ENCODE measurements at places on chromosomes 4 and X.

- no peak for DNase-seq
Measured at GRCh38 chr4:15542760-15543159, 73.1 kb downstream of the CC2D2A start.

GRCh38 chrX:44843318-44843702 lies 511 bp upstream of the DUSP21 start:
- DNase-seq, result no peak

DNA sequence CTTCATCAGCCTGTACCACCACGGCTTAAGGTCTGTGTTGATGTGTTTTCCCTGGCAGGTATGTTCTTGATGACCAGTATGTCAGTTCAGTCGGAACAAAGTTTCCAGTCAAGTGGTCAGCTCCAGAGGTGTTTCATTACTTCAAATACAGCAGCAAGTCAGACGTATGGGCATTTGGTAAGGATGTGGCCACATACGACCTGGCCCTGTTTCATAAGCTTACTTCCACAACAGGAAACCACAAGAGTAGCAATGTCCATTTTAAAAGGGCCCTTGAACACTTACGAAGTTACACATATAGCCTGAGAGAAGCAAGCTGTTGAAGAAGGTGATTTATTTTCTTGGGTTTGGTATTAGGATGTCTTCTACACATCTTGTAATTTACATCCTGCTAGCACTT lies 46.1 kb downstream of the BMX start:
- DNase-seq, result no peak

GRCh38 chrX:6029014-6029413 lies 199.7 kb downstream of the NLGN4X start:
- DNase-seq, result peak; percentile 6

- no peak for DNase-seq
Measured at GRCh38 chr4:123709336-123709735, 312.7 kb downstream of the SPRY1 start.

GRCh38 chr4:128979934-128980333 lies 113.4 kb downstream of the SCLT1 start:
- peak; percentile 49 for DNase-seq

DNA sequence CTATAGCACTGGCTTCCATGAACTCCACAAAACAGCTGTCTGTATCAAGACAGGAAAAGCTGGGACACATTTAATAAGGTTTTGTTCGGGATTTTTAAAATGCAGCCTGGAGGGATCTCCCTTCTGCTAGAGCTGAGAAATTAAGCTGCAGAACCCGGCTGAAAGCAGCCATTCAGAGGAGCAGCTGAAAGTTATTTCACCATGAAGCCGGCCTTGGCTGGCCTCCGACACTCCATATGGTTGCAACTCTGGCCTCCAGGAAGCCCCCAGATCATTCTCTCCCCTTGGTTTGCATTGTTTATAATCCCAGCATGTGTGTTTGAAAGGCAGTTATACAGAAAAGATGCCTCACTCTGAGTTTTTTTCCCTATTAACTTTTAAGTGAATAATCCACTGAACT lies 239.4 kb downstream of the SPATA18 start:
- no peak for DNase-seq

DNA sequence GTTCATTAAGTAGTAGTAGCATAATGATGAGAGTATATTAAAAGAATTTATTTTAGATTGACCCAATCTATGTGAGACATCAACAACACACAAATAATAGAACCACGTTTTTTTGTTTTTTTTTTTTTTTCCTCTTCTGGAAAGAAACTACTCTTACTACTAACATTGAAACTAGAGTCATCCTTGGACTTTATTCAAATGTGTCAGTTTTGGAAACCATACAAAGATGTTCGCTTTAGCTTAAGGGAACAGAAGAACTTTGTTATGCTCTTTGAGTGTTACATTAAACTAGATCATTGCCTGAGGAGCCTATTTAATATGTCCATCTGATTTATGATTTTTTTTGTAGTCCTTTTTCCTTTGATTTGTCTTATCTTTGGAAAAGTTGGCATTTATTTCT lies 166.7 kb downstream of the RPA4 start:
- no peak for DNase-seq

DNA sequence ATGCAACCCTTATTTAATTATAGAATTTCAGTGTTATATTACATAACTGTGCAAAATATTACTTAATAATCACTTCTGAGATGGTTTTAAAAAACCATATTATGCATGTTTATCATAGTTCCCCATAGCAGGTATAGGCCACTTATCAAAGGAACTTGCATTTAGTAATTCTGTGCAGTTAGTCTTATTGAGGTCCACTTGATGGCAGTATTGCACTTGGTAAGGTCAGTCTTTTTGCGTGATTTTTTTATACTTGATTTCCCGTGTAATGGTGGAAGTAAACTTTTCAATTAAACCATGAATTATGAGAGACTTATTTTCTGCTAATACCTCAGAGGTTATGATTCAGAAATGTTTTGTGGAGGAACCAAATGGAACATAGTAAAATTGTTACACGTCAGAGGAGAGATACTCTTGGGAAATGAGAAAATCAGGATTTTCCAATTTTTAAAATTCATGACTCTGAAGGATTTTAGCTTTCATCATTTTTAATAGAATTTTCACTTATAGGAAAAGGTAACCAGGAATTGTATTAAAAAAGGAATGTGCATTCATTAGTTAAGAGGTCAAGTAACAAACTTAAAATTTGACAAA lies 230.0 kb downstream of the CCSER1 start:
- DNase-seq, result peak; percentile 74

- DNase-seq, result no peak
Measured at GRCh38 chr4:27888505-27888904, 1027.9 kb downstream of the STIM2 start.

- DNase-seq, result no peak
Measured at GRCh38 chr4:21248331-21248730, 548.1 kb downstream of the PACRGL start.

DNA sequence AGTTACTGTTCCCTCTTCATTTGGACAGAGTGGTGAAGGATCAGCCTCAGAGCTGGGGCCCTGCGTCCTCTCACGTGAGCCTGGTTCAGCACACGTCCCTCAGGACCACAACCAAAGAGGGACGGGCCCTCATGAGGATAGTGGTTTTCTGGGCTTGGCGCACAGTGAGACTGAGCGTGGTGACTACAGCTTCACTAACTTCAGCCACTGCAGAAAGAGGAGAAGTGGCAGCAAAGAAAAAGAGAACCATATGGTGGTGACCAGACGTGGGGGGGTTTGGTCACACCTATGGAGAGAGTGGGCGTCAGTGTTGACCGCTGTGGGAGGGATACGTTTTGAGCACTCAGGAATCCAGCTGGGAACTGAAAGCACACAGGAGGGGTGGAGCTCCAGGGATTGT lies 21.8 kb upstream of the TNIP3 start:
- no peak for DNase-seq

All from DMS53 (cell line).